Naive thymus-derived CD4-positive, alpha-beta T cell (primary cell): ENCODE measurements at places on chromosomes 16 and 17.
A peak's percentile ranks its signal among the peaks of the same experiment; 100 is the strongest.

GRCh38 chr17:50798424-50799288, 31.3 kb upstream of the ANKRD40CL start:
- no peak for DNase-seq

DNA sequence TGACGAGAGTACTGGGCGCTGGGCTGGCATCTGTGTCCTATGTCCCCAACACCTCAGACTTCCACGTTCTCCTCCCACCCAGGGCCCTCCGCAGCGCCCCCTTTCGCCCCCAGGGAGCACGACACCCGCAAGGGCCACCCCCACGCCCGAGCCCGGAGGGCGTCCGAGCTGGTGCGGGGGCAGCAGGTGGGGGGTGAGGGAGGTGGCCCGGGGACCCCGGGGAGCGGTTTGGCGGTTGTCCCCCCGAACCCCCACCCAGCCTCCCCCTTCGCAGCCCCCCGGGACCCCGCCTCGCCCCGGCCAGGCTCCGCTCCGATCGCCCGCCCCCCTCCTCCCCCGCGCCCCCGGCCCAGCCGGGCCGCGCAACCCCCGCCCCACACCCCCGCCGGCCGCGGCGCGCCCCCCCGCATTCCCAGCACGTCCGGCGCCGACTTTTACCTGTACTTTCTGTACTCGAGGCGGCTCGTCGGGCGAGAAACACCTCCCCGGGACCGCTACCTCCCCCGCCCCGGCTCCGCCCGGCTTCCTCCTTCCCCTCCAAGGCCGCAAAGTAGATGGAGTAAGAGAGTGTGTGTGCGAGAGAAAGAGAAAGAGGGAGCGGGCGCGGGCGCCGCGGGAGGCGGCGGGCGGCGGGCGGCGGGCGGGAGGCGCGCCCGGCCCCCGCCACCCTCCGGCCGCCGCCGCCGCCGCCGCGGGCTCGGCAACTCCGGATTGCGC, 901 bp downstream of the CDYL2 start:
- peak; percentile 25 for DNase-seq

DNA sequence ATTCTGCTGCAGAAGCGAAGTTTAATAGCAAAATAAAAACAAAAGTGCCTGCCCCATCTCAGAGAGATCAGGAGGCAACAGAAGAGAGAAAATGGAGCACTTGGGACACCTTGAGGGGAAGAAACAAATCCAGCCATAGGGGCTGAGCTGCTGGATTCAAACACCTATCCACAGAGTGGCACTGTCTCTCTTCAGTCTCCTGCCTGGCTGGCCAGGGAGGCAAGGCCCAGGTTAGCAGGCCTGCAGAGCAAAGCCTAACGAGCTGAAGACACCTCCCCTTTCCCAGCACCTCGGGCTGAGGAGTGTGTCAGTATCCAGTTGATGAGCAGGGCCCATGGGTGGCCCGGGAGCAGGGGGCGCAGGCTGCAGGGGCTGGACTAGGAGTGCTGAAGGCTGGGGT, 8.8 kb upstream of the KRT31 start:
- DNase-seq: no peak

- DNase-seq: no peak
Observed at GRCh38 chr17:19261426-19261825, 24.3 kb downstream of the EPN2 start.

- no peak for DNase-seq
Observed at GRCh38 chr16:65313936-65314626, 192.2 kb upstream of the CDH11 start.

GRCh38 chr17:68519911-68520310, 7.7 kb downstream of the PRKAR1A start:
- DNase-seq: no peak

- no peak for DNase-seq
Observed at GRCh38 chr17:78558989-78559388, 18.2 kb downstream of the DNAH17 start.

GRCh38 chr17:78716814-78717393, 65.2 kb downstream of the CYTH1 start:
- DNase-seq: no peak

DNA sequence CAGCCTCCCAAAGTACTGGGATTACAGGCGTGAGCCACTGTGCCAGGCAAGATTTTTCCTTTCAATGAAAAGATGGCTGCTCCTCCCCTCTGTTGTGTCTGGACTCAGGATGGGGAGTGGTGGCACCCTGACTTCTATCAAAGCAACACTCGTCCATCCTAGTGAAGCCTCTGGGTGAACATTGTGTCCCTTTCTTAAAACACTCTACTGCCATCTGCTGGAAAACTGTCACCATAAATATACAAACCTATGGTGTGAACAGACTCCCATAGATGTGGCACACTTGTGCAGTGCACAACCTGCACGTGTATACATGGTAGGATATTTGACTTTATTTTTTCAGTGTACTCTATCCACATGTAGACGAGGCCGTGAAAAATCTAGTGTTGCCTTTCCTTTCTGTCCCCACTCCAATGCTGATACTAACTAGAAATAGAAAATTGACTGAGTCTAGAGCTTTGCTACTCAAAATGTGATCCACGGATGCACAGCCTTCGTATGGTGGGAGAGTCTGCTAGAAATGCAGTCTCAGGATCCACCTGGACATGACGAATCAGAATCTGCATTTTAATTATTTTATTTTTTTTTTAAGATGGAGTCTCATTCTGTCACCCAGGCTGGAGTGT, 55.9 kb upstream of the PLCG2 start:
- DNase-seq: peak; percentile 72

- DNase-seq: no peak
Observed at GRCh38 chr16:85883813-85884212, 15.1 kb upstream of the IRF8 start.

DNA sequence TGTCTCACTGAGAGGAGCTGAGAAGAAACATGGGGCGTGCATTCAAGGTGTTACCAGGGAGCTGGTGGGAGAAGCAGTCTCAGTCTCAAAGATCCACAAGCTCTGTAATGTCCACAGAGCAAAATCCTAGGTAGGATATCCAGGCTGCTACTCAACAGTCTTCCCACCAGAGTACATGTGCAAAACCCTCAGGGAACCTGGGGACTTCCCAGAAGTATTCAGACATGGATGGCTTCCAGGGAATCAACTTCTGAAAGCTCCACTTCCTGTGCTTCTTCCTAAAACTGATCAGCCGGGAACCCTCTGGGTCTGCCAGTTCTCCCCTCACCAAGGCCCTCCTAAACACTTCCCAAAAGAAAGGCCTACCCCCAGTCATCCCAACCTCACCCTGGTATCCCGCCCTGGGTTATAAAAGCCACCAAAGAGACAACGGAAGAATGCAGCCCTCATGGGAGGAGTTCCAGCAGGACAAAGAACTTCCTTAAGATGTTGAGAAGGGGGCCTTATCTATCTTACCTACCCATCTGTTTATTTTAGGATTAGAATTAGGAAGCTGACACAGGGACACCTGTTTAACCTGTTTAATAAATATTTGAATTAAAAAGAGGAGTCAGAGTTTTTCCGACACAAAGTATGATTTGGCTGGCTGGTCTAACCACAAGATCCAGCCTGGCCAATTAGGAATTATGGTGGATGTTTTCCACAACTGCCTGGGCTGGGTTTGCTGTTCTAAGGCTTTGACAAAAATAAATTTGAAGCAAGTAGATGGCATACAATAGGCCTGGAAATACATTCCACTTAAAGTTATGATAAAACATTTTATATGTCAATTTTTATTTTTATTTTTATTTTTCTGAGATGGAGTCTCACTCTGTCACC, 37.0 kb downstream of the CUEDC1 start:
- DNase-seq: no peak

- DNase-seq: no peak
Observed at GRCh38 chr16:88493879-88494278, 40.8 kb downstream of the ZFPM1 start.

DNA sequence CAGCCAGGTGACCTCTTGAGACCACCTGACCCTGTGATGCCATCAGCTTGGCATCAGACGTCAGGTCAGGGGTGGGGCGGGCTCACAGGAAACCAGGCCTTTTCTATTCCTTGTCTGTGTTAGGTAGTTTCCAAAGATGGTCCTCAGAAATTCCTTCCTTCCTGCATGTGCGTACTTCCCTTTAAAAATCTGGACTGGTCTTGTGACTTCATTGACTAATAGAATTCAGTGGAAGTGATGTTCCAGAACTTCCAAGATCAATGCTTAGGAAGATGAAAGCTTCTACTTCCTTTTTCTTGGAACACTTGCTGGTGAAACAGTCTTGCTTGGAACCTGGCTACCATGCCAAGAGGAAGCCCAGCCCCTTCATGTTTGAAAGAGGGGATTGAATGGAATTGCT, 10.0 kb upstream of the N4BP1 start:
- DNase-seq: no peak

- DNase-seq: no peak
Observed at GRCh38 chr16:79045191-79045590, 555.3 kb downstream of the MAF start.

GRCh38 chr17:74041869-74042640, 161.4 kb upstream of the RPL38 start:
- DNase-seq: no peak

- no peak for DNase-seq
Observed at GRCh38 chr16:3536271-3536731, 35.5 kb downstream of the CLUAP1 start.

GRCh38 chr16:54697677-54698076, 233.0 kb upstream of the IRX5 start:
- no peak for DNase-seq

DNA sequence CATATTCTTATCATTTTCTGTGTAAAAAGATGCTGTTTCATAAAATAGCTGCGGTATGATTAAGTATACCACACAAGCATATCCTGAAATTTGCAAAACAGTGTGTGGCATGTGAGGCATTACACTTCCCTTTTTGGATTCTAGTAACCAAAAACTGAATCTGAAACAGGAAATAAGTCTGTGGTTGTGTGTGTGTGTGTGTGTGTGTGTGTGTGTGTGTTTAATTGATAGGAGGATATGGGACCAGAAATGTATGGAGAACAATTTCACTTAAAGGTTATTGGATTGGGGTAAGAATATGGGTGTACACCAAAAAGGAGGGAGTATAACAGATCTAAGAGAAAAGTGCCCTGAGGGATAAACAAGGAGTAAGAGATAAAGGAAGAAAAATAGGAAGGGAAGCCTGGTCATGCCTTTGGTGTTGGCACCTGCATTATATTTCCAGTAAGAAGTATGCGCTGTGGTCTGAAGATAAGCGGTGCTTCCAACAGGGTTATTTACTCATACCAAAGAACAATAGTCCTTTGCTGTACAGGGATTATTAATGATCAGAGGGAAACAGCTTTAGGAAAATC, 4.0 kb downstream of the LYRM1 start:
- peak; percentile 60 for DNase-seq

DNA sequence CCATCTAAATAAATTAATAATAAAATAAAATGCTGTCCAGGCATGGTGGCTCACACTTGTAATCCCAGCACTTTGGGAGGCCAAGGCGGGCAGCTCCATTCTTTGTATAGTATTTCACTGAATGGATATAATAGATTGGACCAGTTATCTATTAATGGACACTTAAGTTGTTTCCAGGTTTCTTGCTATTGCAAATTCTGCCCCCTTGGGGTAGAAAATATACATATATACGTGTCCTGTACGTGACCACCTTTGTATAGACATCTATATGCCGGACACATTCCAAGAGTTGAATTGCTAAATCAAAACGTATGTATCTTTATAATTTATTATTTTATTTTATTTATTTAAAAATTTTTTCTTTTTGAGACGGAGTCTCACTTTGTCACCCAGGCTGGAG, 3.9 kb upstream of the EXOC7 start:
- no peak for DNase-seq

- no peak for DNase-seq
Observed at GRCh38 chr17:76131692-76132573, 9.1 kb downstream of the FOXJ1 start.

DNA sequence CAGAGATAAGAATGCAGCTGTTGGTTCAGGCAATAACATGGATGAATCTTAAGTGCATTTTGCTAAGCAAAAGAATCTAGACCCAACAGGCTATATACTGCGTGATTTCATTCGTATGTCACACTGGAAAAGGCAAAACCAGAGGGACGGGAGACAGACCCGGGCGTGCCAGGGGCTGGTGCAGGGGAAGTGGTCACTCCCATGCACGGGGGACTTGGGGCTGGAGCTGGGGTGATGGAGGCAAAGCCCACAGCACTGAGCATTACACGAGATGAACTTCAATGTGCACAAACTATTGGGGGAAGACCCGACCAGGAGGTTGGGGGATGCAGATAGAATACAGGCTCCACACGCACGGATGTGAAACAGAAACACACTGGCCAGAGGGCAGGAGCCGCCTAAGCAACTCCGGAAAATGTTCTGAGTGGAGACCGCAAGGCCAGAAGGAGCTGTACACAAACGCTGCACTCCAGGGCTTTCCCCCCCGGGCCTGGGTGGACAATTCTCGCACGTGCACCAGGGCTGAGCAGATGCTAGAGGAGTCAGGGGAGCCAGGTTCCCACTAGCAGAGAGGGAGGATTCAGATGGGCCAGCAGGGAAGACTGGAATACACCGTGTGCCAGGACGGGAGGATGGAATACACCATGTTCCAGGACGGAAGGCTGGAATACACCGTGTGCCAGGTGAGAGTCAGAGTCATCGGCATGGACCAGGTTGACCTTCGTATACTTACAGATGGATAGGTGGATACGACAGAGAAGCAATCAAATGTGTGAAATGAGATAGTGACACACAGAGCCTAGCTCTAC, 11.3 kb downstream of the LMF1 start:
- DNase-seq: no peak

DNA sequence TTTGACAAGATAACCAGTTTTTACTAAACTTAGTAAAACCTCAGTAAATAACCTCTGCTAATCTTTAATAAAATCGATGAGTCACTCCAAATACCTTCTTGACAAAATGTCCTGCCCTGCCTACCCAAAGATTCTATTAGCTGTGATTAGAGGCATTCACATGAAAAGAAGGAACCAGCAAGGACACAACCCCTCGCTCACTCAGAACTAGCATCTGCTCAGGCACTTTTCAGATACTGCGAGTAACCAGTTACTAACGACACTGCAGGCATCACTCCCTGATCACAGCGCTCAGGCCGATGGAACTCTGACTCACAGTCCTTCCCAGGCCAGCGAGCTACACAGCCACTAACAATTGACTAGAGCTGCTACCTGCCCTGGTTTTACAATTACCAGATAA, 24.3 kb downstream of the PELP1 start:
- no peak for DNase-seq

- peak; percentile 74 for DNase-seq
Observed at GRCh38 chr16:11913425-11914079, 2.2 kb downstream of the GSPT1 start.

- DNase-seq: no peak
Observed at GRCh38 chr16:11429123-11429522, 83.9 kb downstream of the RMI2 start.
